ENCODE measurements at places on chromosomes 4 and X. TPM values are rescaled to one million over a fixed set of nuclear protein-coding genes. Genes with fewer than 3 reads are reported as not detected.

GRCh38 chr4:56062526-56063145 lies 113.9 kb downstream of the CEP135 start:
- H3K36me3 ChIP-seq: no peaks in the 10 kb centered on the region
- no peaks in the 10 kb centered on the region for H3K27me3 ChIP-seq
- no peaks in the 10 kb centered on the region for H3K4me1 ChIP-seq
- H3K27ac ChIP-seq: no peak overlapping the region

GRCh38 chrX:94256396-94256795 lies 582.4 kb downstream of the FAM133A start:
- peak; percentile 14 for DNase-seq
- H3K27me3 ChIP-seq: no peaks in the 10 kb centered on the region
- H3K4me1 ChIP-seq: no peaks in the 10 kb centered on the region

DNA sequence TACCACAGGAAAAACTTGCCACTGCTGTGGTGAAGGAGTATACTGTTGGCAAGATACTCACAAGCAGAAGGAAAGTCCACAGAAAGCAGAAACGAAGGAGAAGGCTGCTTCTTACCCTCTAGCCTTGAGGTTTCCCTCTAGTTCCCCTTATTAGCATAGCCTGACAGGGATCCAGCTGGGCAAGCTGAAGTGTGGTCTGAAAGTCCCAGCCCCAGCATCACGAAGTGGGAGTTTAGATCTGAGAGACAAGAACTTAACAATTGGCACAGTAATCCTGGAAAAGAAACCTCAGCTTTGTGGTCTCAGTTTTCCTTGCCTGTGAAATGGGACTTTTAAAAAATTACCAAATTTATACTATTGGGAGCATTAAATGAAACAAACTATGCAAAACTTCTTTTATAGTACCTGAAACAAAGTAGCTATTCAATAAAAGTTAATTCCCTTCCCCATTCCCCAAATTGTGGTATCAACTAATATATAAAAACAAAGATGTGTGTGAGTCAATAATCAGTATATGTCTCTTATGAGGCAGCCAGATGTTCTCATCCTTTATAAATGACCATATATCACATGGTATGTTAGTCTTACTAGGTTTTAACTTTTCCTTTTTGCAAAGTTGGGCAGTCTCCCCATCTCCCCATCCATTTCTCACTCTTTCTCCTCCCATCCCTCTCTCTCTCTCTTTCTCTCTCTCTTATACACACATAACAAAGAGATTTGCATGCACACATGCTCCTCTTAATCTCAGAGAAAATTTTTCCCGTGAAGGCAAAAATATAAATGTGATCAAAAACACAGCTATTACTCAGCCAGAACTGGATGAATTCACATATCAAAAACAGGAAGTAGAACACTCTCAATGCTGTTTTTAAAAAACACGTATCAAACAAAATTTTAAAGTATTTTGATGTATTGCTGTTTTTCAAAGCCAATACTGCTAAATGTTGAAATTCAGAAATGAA lies 57.8 kb downstream of the SCFD2 start:
- no peak overlapping the region for H3K4me3 ChIP-seq
- H3K36me3 ChIP-seq: no peaks in the 10 kb centered on the region
- no peak overlapping the region for H3K27ac ChIP-seq
- no peak for DNase-seq
- H3K4me1 ChIP-seq: no peaks in the 10 kb centered on the region

GRCh38 chr4:54433686-54434085 lies 204.6 kb downstream of the PDGFRA start:
- no peak overlapping the region for H3K4me3 ChIP-seq
- no peaks in the 10 kb centered on the region for H3K36me3 ChIP-seq
- H3K27me3 ChIP-seq: no peaks in the 10 kb centered on the region
- no peak for DNase-seq
- no peaks in the 10 kb centered on the region for H3K4me1 ChIP-seq

Gene FGF5
- not detected for total RNA-seq

DNA sequence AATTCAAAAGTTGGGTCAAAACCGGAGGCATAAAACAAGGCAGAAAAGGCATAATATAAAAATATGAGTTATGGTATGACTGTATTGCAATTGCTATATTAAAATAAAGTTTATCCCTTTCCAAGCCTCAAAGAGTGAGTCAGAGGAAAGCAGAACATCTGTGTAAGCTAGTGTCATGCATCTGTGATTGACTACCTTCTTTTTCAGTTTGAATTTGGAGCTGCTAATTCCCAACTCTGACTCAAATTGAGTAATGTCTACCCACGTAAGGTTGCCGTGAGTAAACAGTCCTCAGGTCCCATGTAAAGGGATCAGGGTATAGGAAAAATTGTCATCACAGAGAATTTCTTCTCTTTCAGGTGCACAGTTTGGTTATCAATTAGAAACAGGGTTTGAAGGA lies 6.5 kb upstream of the SLITRK4 start:
- H3K36me3 ChIP-seq: no peaks in the 10 kb centered on the region
- H3K27ac ChIP-seq: no peak overlapping the region
- no peaks in the 10 kb centered on the region for H3K27me3 ChIP-seq
- H3K4me3 ChIP-seq: no peak overlapping the region
- no peaks in the 10 kb centered on the region for H3K4me1 ChIP-seq

Gene GPR119
- total RNA-seq: 15.2 TPM

Gene GATA1
- not detected for total RNA-seq

GRCh38 chr4:126715067-126715466 lies 917.7 kb upstream of the INTU start:
- no peaks in the 10 kb centered on the region for H3K27me3 ChIP-seq
- H3K27ac ChIP-seq: no peak overlapping the region
- H3K4me3 ChIP-seq: no peak overlapping the region
- no peak for DNase-seq

Gene PSAPL1
- not detected for total RNA-seq

DNA sequence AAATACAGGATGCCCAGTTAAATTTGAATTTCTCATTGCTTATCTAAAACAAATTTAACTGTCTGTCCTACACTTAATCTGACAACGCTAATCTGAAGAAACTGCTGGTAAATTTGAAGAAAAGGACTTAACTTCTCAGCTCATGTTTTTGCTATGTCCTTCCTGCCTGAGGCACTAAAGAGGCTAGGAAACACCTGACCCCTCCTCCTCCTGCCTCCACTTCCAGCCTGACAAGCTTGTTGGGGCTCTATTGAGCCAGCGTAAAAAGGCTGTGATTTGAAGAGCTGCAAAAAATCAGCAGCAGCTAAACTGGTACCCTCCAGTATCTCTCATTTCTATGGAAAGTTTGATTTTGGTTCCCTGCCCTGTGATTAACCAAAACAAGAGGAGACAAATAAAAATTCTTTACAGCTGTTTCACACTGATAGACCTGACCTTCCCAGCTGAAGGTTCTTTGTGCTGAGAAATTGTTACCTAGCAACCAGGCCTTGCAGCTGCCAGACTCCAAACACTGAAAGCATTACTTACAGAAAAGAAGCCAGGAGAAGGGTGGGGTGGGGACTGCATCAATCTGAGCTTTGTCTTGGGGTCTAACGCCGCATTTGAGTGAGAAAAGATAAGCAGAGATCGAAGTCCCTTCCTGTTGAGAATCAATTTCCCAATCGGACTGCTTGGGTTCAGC lies 35.0 kb downstream of the DCX start:
- no peak overlapping the region for H3K27ac ChIP-seq
- no peaks in the 10 kb centered on the region for H3K4me1 ChIP-seq
- H3K4me3 ChIP-seq: no peak overlapping the region
- H3K36me3 ChIP-seq: no peaks in the 10 kb centered on the region
- no peaks in the 10 kb centered on the region for H3K27me3 ChIP-seq

GRCh38 chr4:10092481-10093270 lies 23.9 kb downstream of the WDR1 start:
- no peak overlapping the region for H3K27ac ChIP-seq
- no peak for DNase-seq

DNA sequence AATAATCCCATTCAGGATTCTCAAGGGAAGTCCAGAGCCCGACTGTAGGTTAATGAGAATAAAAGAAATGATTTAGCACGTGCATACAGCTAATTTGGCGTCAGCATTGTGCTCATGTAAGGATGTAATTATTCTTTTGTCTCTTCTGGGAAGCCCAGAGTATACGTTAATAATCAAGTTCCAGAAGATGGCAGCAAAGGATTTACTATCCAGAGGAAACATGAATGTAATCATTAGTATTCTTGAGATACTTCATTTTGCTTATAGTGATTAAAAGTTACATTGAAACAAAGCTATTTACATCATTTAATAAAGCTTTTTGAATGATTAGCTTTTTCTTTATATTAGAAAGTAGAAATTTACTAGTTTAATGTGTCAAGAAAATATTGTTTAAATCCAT lies 27.1 kb upstream of the MAP9 start:
- H3K36me3 ChIP-seq: no peaks in the 10 kb centered on the region
- no peak for DNase-seq
- no peak overlapping the region for H3K27ac ChIP-seq
- H3K27me3 ChIP-seq: no peaks in the 10 kb centered on the region
- peaks cover 4% of the 10 kb centered on the region for H3K4me1 ChIP-seq
- H3K4me3 ChIP-seq: no peak overlapping the region

GRCh38 chr4:17189401-17189720 lies 290.9 kb upstream of the LDB2 start:
- peak; percentile 4 for DNase-seq
- no peak overlapping the region for H3K27ac ChIP-seq
- no peaks in the 10 kb centered on the region for H3K36me3 ChIP-seq
- H3K27me3 ChIP-seq: no peaks in the 10 kb centered on the region

DNA sequence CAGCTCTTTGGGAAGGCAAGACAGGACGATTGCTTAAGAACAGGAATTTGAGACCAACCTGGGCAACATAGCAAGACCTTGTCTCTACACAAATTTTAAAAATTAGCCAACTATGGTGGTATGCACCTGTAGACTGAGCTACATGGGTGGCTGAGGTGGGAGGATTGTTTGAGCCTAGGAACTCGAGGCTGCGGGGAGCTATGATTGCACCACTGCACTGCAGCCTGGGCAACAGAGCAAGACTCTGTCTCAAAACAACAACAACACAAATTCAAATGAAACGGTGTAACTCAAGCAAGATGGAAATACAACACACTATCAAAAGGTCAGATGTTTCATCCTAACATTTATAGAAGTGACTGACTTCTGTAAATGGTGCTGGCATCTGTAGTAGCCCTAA lies 37.1 kb downstream of the XG start:
- no peaks in the 10 kb centered on the region for H3K27me3 ChIP-seq
- H3K36me3 ChIP-seq: no peaks in the 10 kb centered on the region
- H3K4me3 ChIP-seq: no peak overlapping the region
- no peak overlapping the region for H3K27ac ChIP-seq

GRCh38 chr4:104470770-104471169 lies 23.9 kb downstream of the CXXC4 start:
- no peak overlapping the region for H3K4me3 ChIP-seq
- H3K36me3 ChIP-seq: no peaks in the 10 kb centered on the region
- no peaks in the 10 kb centered on the region for H3K27me3 ChIP-seq
- no peak overlapping the region for H3K27ac ChIP-seq

Gene FAM53A
- 0.66 TPM for total RNA-seq

Gene TCEAL3
- total RNA-seq: 21.4 TPM

Gene ART3
- 6.9 TPM for total RNA-seq

GRCh38 chr4:74237425-74237966 lies 70.8 kb upstream of the EPGN start:
- H3K27ac ChIP-seq: no peak overlapping the region
- H3K36me3 ChIP-seq: no peaks in the 10 kb centered on the region
- DNase-seq: no peak
- no peak overlapping the region for H3K4me3 ChIP-seq

Gene CLIC2
- total RNA-seq: 5.4 TPM

GRCh38 chr4:145734576-145735346 lies 54.8 kb downstream of the C4orf51 start:
- peaks cover 59% of the 10 kb centered on the region for H3K4me1 ChIP-seq
- H3K27ac ChIP-seq: peak overlapping the region; percentile 99
- H3K4me3 ChIP-seq: no peak overlapping the region
- no peaks in the 10 kb centered on the region for H3K27me3 ChIP-seq
- DNase-seq: peak; percentile 69

- no peaks in the 10 kb centered on the region for H3K27me3 ChIP-seq
- no peak overlapping the region for H3K4me3 ChIP-seq
- no peak for DNase-seq
- no peaks in the 10 kb centered on the region for H3K4me1 ChIP-seq
- no peak overlapping the region for H3K27ac ChIP-seq
These were observed 161.7 kb downstream of the BTC start for GRCh38 chr4:74632634-74633033.

GRCh38 chr4:158169506-158169905 lies 3.3 kb downstream of the GASK1B start:
- no peak for DNase-seq
- H3K27ac ChIP-seq: no peak overlapping the region
- H3K27me3 ChIP-seq: no peaks in the 10 kb centered on the region
- peaks cover 47% of the 10 kb centered on the region for H3K4me1 ChIP-seq

Gene ANAPC10
- 6.6 TPM for total RNA-seq

Gene KLHL4
- 0.78 TPM for total RNA-seq

DNA sequence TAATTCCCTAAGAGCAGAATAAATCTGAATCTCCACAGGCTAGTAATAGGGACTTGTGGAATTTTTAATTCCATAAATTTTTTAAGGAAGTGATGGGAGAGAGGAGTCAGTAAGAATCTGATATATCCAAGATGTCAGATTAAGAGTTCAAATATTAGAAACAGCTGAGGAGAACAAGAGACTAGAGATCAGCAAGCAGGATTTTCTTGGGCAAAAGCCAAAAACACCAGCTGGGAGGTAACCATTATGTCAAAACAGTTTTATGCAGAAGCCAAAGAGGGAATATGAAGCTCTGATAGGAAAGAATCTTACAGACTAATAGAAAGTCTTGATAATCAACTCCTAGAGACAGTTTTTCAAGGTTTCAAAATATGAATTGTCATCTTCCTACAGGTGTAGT lies 72.2 kb upstream of the RBPJ start:
- H3K4me1 ChIP-seq: no peaks in the 10 kb centered on the region
- H3K27me3 ChIP-seq: no peaks in the 10 kb centered on the region
- DNase-seq: peak; percentile 42

Measured in body of pancreas (tissue), 4 donors.